ENCODE measurements at places on chromosomes 16 and 17.

DNA sequence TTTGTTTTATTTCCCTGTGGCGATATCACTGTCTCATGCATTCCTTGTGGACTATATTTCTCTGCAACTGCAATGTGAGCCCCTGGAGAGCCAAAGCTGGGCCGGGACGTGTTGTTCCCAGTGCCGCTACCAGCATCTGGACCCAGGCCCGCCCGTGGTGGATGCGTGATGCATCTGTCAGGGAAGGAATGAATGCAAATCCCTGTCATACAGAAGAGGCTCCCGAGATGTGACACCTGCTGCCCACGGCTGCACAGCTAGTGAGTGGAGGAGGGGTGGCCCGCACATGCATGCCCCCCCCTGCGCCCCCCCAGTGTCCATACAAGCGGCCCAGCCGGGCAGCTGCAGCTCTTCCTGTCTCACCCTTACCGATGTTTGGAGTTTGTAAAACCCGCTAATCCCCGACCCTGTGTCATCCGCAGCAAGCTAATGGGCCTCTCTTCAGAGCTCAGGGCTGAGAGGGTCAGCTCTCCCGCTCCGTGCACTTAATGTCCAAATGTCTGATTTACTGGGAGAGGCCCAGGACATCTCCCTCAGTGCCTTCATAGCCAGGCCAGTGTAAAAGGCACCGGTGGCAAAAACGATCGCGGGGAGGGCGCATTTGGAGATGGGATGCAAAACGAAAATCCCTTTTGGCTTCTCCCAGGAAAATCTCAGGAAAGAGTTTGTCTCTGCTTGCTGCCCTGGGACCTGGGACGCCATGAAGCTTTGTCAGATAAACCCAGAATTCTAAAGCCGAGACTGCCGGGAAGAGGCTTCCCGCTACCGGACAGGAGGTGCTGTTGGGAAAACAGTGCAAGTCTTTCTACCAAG lies 91.8 kb downstream of the FOXL1 start:
- no peak for DNase-seq

GRCh38 chr17:37429453-37429852 lies 22.8 kb downstream of the TADA2A start:
- DNase-seq, result no peak

DNA sequence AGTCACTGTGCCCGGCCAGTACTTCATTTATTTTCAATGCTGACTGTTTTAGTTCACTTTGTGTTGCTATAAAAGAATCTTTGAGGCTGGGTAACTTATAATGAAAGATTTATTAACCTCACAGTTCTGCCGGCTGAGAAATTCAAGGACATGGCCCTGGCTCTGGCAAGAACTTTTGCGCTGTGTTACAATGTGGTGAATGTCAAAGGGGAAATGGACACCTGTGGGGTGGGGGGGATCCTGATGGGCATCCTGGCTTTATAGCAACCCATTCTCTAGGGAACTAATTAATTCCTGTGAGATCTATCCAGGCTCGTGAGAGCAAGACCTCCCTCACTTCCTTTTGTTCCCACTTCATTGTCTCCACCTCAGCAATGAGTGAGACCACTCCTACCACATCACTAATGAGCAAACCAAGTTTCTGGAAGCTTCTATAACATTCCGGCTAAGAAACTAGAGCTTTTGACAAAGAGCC lies 17.1 kb upstream of the CDH3 start:
- DNase-seq, result no peak

GRCh38 chr16:11403534-11403795 lies 58.2 kb downstream of the RMI2 start:
- peak; percentile 44 for DNase-seq

GRCh38 chr17:14775731-14776492 lies 475.0 kb downstream of the HS3ST3B1 start:
- no peak for DNase-seq

GRCh38 chr17:10018461-10018891 lies 113.4 kb upstream of the RCVRN start:
- DNase-seq, result no peak

DNA sequence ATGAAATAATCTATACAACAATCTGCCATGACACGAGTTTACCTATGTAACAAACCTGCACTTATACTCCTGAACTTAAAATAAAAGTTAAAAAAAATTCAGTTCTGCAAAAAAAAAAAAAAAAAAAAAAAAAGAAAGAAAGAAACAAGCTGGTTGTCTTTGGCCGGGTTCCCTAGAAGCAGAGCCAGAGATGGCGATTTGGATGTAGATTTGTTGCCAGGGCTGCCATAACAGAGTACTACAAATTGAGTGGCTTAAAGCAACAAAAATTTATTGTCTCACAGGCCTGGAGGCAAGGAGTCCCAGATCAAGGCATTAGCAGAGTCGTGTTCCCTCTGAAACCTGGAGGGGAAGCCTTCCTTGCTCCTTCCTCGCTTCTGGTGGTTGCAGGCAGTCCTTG lies 20.4 kb downstream of the SYT17 start:
- no peak for DNase-seq

GRCh38 chr16:76371441-76371840 lies 94.2 kb downstream of the CNTNAP4 start:
- no peak for DNase-seq

DNA sequence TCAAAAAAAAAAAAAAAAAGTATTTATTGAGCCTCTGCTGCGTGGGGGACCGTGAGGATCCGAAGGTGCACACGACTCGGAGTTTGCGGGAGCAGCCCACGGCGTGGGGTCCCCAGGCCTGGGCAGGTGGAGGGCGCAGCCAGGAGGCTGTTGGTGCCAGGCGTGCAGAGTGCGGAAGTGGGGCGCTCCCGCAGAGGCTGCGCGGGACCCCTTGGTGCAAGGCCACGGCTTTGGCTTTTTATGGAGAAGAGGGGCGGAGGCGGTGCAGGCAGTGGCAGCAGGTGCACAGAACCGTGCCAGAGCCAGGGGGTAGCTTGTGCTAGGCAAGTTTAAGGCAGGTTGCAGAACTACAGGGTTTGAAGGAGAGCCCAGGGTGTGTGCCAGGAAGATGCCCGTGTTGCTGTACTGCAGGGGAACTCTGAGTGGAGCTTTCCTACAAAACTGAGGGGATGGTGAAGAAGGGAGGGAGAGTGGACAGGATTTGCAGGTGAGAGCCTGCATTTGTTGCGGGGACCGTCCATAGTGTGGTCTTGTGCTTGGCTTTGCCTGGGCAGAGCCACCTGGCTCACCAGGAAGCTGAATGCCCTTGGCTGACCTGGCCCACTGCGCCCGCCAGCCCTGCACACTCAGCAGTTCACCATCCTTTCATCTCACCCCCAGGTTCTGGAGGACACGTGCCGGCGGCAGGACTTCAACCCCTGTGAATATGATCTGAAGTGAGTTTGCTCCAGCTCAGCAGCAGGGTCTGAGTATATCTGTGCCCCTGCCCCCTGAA lies 1.3 kb downstream of the ASPSCR1 start:
- no peak for DNase-seq

DNA sequence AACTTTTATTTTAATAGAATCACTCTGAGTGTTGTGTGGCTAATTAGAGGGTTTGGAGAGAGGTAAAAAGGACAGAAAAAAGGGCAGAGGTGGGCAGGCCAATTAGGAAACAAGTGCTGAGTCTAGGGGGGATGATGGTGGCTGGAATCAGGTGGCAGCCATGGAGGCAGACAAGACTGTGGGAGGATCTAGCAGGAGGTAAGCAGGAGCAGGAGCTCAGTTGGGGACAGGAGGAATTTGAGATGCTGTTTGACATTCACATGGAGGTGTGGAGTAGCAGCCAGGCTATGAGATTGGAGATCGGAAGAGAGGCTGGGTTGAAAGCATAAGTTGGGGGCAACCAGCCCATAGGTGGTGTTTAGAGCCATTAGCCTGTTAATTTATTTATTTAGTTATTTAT lies 3.7 kb upstream of the MT4 start:
- DNase-seq, result no peak

DNA sequence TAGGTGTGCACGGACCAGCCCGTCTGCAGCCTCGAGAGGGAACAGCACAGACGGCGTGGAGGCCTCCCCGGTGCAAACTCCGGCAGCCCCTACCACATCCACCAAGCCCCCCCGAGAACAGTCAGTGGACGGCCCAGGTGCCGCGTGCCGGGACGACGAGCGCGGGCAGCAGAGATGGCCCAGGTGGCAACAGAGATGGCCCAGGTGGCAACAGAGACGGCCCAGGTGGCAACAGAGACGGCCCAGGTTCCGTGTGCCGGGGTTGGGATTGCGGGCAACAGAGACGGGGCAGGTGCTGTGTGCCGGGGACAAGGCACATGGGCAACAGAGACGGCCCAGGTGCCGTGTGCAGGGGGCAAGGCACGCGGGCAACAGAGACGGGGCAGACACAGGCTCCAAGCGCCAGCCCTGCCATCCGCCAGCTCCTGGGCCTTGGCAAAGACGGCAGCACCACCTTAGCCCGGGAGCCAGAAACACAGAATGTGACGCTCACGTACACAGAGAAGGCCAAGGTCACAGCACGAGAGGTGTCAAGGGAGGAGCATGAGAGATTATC lies 31.1 kb downstream of the RPH3AL start:
- DNase-seq, result no peak

- no peak for DNase-seq
Observed at GRCh38 chr17:61634942-61635538, 44.0 kb upstream of the NACA2 start.

DNA sequence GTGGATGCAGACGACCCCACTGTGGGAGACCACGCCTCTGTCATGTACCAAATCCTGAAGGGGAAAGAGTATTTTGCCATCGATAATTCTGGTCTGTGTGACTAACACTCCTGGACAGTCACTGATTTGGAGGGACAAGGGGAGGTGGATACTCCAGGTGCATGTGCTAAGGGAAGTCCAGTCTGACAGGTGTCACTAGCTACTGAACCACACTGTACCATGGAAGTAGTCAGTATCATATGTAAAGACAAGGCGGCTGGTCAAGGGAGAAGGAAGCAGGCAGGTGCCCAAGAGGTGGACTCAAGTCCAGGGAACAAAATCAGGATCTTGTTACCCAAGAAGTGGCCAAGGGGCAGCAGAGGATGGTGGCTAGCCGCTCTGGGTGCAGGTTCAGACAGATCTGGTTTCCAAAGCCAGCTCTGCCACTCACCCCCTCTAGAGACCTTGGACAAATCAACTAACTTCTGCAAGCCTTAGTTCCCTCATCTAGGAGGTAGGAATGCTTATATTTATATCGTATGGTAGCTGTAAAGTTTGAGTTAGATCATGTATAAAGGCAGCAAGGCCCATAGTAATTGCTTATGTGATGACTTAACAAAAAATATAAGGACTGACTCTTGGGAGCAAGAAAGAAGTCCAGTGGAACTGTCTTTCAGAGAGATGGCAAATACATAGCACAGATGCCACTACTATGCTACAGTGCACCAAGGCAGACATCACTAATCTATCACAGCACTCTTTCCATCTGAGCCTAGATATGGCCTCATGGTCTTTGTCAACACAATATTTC lies 22.1 kb downstream of the CDH5 start:
- DNase-seq, result no peak

DNA sequence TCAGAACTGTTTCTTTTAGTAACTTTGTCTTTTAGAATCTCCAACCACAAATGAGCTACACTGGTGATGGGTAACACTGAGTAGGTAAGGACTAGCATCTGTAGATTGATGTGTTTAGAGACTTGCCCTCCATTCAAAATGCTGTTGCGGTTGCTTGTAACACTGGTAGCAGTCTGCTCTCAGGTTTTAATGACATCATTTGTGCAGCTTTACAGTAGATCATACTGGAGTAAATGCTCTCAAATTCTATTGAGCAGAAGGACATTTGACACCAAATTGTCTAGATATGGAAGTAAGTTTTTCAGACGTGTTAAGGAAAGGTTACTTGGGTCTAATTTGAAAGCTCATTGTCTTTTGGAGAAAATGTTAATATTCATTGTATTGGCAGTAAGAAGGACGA lies 98.8 kb downstream of the NLK start:
- DNase-seq, result no peak

DNA sequence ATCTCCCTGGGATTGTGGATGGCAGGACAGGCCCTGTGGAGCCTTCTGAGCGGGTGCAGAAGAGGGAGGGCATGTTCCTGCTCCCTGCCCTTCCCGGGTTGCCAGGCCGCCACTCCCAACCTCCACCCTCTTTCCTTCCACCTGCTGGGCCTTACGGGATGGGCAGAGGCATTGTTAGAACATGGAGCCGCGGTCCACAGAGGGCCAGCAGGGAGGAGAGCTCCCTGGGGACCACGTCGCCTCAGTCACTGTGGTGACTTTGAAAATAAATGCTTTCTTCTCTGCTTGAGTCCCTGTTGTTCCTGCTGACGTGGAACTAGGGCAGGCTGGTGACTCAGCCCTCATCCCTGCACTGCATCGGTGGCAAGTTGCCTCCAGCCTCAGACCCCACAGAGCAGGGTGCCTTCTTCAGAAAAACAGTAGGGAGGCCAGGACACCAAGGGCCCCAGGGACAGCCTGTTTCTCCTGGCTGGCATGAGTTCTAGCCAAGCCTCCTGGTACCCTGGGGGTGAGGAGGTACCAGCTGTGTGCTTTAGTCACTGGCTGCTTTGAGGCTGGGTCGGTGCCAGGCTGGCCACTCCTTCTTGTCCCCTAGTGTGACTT lies 224.9 kb downstream of the SEC14L1 start:
- no peak for DNase-seq

DNA sequence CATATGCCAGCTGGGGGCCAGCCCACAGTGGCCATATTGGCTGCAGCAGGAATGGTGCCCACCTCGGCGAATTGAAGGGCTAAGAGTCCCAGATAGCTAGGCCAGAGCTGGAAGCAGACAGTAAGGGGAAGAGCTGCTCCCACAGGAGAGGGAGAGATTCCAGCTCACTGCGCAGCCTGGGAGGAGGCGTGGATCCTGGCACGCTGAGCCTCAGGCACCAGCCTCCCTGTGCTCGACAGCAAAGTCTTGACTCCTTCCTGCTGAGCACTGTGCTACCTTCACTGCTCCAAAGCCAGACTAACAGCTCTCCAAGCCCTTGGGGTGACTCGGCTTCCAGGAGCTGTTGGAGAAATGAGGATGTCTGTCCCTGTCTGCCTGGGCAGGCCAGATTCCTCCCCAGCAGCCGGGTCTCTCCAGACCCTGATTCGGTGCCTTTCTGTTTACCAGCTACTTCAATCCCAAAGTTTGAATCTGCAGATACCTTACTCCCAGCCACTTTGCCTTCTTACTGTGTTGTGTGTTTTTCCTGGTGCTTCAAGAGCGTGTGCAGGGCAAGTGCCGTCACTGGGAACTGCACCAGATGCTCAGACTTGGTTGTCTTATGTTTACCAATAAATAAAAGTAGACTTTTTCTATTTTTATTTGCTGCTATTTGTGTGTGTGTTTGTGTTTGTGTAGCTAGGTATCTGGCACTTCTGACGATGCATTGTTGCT lies 9.1 kb downstream of the CBX2 start:
- no peak for DNase-seq

GRCh38 chr17:72710202-72710601 lies 382.3 kb downstream of the SLC39A11 start:
- DNase-seq, result no peak

Measured in OCI-LY7 (cell line).